ENCODE measurements at places on chromosomes 2 and 18.

- DNase-seq: peak; percentile 57
These were observed 76.6 kb downstream of the COBLL1 start for GRCh38 chr2:164764996-164765395.

DNA sequence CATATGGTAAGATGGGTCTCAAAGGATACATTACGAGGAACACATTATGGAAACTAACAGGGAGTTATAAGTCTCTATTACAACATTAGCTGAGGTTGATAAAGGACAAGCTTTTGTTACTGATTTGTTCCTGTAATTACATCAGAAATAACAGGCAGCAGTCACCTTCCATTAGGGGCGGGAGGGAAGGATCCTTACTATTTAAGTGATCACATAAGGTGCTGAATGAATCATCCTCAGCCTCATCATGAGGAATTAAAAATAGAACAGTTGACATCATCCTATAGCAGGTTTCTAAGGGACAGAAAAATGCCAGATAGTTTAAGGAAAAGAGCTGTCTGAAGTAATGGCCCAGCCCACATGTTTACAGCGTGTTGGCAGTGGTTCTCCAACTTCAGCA lies 86.9 kb upstream of the MGAT5 start:
- no peak for DNase-seq

DNA sequence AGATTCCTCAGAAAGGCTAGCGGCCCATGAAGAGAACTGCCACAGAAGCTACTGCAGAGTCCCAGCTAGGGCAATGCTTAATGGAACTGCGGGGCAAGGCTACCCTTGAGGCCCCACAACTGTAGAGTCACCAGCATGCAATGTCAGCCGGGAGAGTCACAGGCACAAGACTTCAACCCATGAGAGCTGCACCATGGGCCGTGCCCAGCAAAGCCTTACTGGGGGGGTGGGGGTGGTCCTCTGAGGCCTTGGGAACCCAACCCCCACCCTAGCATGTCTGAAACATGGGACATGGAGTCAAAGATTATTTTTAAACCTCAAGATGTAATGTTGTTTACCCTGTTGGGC lies 20.2 kb downstream of the DPP4 start:
- DNase-seq: no peak

DNA sequence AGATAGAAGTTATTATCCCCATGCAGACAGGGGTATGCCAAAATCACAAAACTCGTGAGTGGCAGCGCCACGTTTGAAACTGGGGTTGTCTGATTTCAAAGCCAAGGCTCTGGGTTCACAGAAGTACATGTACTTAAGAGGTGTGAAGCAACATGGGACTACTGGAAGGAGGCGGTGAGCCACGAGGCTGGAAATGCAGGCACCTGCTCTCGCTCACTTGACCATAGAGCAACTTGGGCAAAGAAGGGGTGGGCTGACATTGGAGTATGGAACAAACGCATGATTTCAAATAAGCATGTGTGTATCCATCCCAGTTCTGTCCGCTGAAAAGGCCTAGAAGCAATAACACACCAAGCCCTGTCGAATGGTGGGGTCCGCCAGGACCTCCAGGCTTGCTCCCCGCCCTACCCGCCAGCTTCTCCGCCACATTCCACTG lies 593 bp upstream of the ACTR2 start:
- DNase-seq: peak; percentile 46

DNA sequence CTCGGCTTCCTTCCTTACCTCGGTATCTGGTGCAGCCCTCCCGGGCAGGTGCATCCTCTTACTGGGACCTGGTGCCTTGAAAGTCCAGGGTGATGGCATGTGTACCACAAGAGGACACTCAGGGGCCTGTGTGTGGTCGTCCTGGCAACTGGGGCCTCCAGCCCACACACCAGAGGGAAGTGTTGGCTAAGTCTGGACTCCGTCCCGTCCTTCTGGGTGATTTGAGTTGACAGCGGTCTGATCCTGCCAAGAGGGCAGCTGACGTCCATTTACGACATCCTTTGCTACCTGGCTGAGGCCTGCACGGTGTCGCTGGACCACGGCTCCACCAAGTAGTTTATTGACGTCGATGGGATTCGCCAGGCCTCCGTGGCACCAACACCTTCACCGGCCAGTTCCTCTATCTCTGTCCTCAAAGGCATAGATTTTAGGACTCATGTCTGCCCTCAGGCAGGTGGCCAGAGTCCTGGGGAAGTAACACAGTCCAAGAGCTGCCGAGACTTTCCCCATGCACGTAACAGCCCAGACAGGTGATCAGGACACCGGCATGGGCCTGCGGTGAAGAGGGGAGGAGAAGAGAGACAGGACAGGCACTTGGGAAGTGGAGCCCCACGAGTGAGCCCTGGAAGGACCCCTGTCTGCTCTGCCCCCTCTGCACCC lies 186.0 kb upstream of the HDAC4 start:
- DNase-seq: no peak

GRCh38 chr18:69945220-69946114 lies 2.2 kb downstream of the CD226 start:
- DNase-seq: no peak

DNA sequence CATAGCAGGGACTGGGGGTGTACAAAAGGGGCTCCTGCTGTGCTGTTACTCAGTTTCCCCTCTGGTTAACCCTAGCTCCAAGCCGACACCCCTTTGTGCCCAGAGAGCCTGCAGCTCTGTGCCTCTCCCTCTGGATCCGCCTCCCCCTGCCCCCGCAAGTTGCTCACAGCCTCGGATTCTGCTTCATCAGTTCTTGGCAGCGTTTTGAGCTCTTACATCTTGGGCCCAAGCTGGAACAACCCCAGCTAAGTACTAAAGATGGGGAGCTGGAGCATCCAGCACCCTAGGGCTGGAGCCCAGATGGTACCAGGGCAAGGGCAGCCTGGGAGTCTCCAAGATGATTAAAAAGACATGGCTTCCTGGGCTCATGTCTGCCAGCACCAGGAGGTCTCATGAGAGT lies 40.7 kb downstream of the POMC start:
- no peak for DNase-seq

DNA sequence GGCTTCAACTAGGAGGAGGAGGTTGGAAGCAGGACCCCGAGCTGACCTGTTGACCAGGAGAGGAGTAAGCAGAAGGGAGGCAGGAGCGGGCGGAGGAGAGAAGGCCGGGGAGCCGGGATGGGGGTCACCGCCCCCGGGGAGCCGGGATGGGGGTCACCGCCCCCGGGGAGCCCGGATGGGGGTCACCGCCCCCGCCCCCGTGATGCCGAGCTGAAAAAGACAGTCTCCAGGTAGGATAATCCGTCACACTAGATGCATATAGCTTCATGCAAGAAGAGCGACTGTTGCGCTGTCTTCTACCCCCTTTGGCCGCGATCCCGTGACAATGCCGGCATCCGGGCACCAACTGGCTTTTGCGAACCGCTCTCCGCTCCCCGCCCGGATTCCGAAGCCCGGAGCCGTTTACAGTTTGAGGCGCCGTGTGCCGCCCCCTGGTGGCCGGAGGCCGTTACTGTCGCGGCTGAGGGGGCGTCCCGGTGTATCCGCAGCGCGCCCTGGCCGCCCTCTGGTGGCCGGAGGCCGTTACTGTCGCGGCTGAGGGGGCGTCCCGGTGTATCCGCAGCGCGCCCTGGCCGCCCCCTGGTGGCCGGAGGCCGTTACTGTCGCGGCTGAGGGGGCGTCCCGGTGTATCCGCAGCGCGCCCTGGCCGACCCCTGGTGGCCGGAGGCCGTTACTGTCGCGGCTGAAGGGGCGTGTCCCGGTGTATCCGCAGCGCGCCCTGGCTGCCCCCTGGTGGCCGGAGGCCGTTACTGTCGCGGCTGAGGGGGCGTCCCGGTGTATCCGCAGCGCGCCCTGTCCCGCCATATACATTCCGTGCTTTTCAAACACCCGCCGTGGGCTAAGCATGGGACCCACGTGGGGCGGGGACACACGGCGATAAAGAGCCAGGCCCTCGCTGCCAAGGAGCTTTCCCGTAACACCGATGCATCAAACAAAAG lies 89.6 kb downstream of the ACTR3 start:
- DNase-seq: no peak

- peak; percentile 41 for DNase-seq
These were observed 34.7 kb downstream of the WDR33 start for GRCh38 chr2:127776122-127776780.

DNA sequence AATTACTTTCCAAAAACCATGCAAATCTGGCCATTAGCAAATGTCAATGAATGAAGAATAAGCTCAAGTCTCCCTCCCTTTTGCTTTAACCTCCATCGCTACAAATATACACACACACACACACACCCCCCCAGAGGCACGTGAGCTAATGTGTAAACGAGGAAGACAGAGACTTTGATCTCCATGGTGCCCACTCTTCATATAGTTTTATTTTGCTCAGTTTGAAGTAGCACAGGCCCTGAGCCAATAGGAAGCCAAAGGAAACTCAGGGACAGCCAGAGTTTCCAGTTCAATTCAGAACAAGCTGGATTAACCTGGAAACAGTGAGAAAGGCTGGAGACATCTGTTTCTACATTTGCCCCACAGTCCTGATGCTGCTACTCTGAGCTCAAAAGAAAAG lies 248.4 kb upstream of the MEIS1 start:
- DNase-seq: no peak

- no peak for DNase-seq
These were observed 192.0 kb downstream of the SLC8A1 start for GRCh38 chr2:40259900-40260299.

DNA sequence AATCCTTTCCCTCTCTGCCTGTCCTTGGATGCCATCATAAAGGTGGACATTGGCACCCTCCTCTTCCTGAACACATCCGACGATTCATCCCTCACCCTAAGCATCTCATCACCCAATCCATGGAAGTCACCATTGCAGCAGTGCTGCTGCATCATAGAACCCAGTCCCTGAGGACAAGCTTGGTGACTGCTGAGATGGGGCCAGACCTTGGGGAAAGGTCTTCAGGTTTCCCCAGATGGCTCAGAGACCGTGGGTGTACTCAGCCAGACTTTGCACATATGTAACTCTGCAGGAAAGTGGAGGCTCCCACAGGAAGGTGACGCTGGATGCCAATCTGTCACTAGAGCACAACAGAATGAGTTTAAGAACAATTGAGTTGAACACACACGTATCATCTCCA lies 202.2 kb downstream of the SOX11 start:
- no peak for DNase-seq

DNA sequence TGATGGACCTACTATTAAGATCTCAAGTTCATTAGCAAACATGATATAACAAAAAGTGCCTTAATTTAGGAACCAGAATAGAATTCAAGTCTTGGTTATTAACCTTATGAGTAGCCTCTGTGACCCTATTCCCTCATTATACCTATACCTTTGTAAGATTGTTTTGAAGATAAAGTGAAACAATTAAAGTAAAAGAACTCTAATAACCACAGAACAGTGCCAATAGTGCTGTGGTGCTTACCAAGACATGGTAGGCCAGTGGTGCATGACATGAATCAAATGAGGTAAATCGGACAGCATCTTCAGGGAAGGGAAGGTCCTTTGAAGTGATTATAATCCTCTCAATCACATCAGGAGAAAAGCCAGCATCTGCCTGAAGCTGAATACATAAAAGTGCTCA lies 36.4 kb downstream of the METTL4 start:
- DNase-seq: no peak

DNA sequence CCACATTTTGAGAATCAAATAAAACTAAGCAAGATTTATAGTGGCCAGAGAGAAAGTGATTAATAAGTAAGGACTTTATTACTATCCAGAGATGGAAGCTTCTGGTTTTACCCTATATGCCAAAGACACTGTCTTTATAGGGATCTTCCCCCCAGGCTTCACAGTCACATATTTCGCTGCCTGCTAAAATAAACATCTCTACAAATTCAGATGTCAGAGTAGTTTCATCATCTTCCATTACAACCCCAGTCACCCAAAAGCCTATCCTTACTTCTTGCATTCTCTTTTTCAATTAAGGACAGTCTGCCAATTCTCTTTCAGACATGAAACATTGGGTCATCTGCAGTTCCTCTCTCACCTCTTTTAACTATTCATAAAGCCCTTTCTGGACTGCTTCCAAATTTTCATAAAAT lies 28.3 kb downstream of the CREB1 start:
- DNase-seq: peak; percentile 21

DNA sequence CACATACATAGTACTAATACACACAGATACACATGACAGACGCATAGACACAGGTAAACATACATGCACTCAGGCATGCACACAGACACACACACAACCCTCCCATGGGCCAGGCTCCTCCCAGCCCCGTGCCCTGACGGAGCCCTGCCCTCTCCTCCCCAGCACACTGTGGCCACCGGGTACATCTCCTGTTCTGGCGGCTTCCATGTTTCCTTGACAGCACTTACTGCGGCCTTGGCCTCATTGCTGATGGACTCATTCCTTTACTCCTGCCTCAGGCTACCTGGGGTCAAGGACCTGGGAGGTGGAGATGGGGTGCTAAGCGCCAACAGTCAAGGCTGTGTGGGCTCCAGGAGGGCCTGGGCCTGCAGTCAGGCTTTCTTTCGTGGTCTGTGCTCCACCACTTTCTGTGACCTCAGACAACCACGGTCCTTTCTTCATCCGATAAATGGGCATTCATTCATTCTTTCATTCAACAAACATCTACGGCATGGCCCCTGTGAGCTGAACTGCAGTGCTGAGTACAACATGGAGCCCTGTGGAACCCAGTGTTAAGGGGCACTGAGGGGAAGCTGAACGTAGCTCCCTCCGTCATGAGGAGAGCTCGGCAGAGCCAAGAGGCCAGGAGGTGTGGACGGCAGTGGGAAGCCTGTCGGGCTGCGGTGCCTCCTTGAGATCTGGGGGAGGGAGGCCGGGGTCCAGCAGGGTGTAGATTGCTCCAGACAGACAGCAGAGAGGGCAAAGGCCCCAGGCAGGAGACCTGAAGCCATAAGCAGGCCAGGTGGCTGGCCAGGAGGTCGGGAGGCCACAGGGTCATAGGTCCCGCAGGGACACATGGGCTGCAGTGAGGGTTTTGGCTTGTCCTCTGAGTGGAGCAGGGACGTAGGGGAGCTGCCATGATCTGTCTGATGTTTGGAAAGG lies 190.4 kb upstream of the HDAC4 start:
- DNase-seq: no peak

- peak; percentile 27 for DNase-seq
These were observed 86.8 kb downstream of the GULP1 start for GRCh38 chr2:188378371-188378950.

DNA sequence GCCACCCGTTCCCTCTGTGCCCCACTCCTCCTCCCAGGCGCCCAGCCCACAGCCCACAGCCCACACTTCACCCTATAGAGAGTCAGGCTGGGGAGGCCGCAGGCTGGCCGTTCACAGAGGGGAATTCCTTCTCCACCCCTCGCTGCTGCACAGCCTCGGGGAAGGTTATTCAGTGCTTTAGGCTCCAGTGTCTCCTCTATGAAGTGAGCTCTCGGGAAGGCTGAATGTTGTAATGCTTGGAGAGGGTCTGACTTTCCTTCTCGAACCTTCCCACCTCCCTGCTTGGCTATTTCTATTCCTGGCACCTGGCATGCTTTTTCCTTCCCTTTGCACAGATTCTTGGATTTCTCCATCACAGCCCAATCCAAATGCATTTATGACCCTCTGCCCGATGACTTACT lies 62.5 kb upstream of the SMAD7 start:
- DNase-seq: no peak

- DNase-seq: no peak
These were observed 148.0 kb upstream of the MAPRE2 start for GRCh38 chr18:34893239-34893638.

GRCh38 chr2:218827701-218828476 lies 3.7 kb downstream of the PRKAG3 start:
- no peak for DNase-seq

- DNase-seq: no peak
These were observed 71.9 kb downstream of the SMAD2 start for GRCh38 chr18:47858607-47859006.
